Activated CD8-positive, alpha-beta T cell treated with anti-CD3 and anti-CD28 coated beads, Interleukin-2, amount 10 ng/mL, durations not matched to agents 7 days and 5 days (primary cell): ENCODE measurements at places on chromosomes 5 and 9.

- no peak for DNase-seq
Measured at GRCh38 chr9:68746525-68746924, 41.5 kb downstream of the PIP5K1B start.

GRCh38 chr9:79129865-79130480 is 441.8 kb upstream of the TLE4 start:
- peak; percentile 28 for DNase-seq

- DNase-seq = no peak
Measured at GRCh38 chr5:125220284-125220683, 473.8 kb upstream of the ZNF608 start.

- DNase-seq = no peak
Measured at GRCh38 chr9:567128-567746, 274.3 kb upstream of the DMRT1 start.

- no peak for DNase-seq
Measured at GRCh38 chr9:2234371-2234893, 219.3 kb downstream of the SMARCA2 start.

DNA sequence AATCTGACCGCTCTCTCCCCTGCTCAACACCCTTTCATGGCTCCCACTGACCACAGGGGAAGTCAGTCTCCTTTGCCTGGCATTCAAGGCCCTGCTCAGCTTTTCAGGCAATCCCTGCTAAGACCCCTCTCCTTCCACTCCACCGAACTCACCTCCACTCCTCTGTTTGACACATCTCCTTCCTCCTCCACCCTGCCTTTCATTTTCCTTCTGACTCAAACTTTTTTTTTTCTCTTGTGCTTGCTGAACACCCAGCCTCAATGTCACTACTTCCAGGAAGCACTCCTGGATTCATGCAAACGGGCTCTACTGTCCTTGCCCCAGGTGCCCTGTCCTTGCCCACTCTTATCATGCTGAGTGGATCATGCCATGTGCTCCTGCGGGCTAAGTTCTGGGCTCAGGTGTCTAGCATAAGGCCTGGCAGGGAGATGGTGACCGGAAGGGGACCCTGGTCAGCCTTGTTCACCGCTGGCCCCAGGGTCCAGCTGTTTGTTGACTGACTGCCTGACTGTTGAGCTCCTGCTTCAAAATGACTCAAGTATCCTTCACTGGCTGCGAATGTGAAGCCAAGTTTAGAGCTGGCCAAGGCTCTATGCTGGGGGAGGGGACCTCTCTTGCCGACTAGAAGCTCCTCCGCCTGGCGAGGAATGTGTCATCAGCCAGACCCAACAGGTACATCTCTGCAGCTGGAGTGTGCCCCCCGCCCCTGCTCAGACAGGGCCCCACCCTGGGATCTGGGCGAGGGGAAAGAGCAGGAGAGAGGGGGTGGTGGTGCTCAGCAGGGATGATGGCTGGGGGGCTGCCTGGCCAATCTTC is 6.2 kb downstream of the NR5A1 start:
- no peak for DNase-seq
